Gastroesophageal sphincter (tissue), 4 donors: ENCODE measurements at places on chromosomes 11 and 22.

- ATAC-seq: no peak
Measured at GRCh38 chr11:121308816-121309215, 16.2 kb downstream of the SC5D start.

DNA sequence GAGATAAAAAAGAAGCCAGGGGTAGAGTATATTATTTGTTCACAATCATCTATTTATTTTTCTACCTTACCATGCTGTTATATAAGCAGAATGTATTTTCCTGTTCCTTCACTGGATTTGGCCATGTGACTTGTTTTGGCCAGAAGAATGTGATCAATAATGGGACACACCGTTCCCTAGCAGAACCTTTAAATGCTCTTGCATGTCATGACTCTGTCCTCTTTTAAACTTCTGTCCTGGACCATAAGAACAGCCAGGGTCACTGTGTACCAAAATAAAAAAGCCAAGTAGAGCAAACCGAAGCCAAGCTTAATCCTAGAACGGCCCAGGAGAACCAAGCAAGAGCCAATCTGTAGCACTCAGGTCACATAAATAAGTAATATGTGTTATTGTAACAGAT, 1682.4 kb downstream of the LRRC4C start:
- ATAC-seq: no peak

DNA sequence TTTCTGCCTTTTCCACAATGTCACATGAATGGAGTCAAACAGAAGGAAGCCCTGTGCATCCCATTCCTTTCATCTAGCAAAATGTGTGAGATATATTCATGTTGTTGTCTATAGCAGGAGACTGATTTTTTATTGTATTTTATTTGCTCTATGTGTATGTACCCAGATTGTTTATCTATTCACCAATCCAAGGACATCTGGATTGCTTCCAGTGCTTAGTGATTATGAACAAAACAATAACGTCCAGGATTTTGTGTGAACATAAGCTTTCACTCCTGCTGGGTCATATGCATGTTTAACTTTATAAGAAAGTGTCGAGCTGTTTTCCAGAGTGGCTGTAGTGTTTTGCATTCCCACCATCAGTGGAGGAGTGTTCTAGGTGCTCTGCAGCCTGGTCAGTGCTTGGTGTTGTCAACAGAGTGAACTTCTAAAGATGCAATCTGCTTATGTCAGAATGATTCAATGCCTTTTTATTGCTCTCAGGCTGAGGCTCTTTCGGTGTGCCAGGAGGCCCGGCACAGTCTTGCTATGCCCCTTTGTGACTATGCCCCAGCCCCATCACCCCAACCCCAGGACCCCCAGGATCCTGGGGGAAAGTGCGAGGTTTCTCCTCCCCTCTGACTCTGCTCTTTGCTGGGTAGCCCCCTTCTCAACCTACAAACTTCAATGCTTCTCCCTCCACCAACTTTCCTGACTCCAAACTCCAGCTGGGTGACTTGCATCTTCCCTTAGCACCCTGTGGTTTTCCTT, 19.9 kb upstream of the SYT13 start:
- no peak for ATAC-seq

DNA sequence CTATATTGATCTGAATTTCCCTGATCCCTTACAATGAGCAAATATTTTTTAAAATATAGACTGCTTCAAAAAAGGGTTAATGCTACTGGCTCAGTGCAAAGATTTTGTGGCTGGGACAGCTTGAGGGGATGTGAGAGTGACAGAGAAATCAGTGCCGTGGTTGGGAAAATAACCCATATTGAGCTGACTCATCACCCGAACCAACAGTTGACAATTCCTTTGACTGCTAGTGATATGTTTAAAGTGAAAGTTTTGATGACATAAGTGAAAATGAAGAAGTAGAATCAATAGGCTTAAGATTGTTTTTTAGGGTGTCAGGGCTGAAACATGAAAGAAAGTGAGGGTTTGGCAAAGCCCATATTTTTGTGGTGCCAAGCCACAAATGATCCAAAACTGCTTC, 257.1 kb upstream of the TENM4 start:
- ATAC-seq: no peak

DNA sequence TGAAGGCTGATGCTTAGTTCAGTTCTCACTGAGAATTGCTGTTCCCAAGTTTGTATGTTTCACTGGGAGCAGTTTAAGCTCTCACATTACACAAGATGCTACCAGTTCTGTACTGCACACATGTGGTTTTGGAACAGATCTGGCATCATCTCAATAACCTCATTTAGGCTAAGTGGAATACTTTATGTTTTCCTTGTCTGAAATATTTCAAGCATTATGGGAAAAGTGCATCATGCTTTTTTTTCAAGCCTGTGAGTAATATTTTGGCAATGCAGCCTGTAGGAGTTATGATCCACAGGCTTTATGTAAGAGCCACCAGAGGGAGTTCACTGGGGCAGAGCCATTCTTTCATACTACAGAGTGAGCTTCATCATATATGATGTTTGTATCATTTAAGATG, 141.5 kb downstream of the OR4C45 start:
- ATAC-seq: no peak

DNA sequence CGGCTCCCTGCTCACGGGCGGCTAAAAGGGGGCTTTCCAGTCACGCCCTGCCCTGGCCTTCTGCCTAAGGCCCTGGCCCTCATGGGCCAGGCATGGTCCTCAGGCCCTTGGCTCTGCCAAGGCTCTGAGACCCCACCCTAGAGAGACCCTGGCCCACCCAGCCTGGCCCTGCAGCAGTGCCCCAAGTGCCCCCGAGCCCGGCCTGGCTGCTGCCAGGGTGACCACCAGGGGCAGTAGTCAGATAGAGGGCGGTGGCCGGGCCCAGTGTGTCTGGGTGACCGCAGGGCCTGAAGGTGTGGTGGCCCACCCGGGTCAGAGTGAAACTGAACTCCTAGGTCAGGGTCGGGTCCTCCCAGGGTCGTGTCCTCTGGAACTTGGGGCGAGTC, 29.4 kb upstream of the CCDC188 start:
- ATAC-seq: no peak

- ATAC-seq: no peak
Measured at GRCh38 chr11:23948851-23949250, 548.0 kb upstream of the LUZP2 start.

DNA sequence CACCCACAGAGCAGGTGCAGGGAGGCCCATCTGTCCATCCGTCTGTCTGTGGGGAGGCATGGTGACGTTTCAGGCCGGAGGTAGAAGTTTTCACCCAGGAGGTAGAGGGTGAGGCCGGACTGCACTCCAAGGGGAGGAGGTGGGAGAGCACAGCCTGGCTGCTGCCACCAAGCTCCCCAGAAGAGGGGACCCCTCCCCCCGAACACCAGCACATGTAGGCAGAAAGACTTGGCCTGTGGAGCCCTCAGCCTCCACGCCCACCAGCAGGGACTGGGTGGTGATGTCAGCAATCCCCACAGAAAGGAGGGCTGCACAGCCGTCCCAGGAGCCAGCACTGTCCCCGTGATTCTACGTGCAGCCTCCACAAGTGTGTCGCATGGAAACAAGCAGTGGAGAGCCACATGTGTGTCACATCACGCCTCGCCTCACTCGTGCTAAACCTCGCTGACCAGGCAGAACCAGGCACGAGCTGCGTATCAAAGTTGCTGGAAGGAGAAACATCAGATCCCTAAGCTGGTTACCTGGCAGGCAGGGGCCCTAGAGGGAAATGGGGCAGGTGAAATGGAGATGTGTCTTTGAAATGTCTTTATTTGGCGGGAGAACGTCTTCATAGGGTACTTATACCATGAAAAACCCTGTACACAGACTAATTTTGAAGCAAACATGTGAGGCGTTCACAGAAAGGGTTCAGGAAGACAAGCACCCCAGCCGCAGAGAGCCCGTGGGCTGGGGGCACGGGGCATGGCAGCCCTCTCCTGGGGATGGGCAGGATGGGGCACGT, 49.1 kb downstream of the CDKN1C start:
- no peak for ATAC-seq

- no peak for ATAC-seq
Measured at GRCh38 chr22:17110791-17111550, 10.2 kb downstream of the TMEM121B start.

DNA sequence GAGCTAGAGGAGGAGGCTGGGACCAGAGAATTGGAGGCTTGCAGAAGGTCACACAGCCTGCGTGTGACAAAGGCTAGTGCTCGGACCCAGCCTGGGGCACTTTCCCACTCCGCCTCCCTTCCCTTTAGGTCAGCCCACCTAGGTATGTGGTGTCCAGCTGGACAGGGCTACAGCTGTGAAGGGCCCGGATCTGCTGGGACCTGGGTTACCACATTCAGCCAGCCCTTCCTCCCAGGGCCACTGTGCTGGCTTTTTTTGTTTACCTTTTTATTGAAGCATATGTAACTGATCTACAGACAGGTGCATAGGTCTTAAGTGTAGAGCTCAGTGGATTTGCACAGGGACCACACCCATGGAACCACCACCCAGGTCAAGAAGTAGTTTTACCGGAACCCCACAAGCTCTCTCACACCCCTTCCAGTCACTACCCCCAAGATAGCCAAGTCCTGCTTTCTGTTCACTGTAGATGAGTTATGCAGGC, 8.7 kb downstream of the CAPN5 start:
- ATAC-seq: no peak

GRCh38 chr11:70146299-70146698, 56.8 kb upstream of the FADD start:
- no peak for ATAC-seq

- ATAC-seq: no peak
Measured at GRCh38 chr11:120455487-120455886, 56.1 kb upstream of the GRIK4 start.

DNA sequence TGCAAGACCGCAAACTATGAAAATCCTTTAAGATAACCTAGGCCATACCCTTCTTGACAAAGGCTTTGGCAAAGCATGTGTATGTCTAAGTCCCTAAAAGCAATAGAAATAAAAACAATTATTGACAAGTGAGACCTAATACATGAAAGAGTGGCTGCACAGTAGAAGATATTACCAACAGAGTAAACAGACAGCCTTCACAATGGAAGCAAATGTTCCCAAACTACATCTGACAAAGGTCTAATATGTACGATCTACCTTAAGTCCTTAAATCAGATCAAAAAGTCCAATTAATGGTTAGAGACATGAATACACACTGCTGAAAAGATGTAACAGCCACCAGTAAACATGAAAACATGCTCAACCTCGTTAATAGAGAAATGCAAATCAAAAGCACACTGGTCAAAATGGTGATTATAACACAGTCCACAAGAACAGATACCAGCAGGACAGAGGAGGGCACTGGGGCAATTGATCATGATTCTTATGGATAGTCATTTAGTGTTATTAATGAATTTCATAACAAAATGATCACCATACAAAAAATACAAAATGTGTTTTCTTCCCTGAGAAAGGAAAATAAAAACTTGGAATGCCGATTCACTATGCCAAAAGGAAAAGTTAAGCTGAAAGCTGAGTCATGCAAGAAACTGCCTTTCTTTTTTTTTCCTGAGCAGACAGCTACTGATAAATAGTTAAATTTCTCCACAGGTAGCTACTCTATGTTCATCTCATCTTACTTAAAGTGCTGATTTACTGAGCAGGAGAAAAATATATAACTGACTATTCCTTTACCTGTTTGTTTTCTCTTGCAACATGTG, 102.6 kb upstream of the VPREB1 start:
- ATAC-seq: no peak
